ENCODE measurements at places on chromosomes 5 and 9. TPM values are rescaled to one million over a fixed set of nuclear protein-coding genes. Genes with fewer than 3 reads are reported as not detected.

- H3K27me3 ChIP-seq: no peaks in the 10 kb centered on the region
- no peak overlapping the region for H3K4me3 ChIP-seq
- no peaks in the 10 kb centered on the region for H3K4me1 ChIP-seq
- no peaks in the 10 kb centered on the region for H3K36me3 ChIP-seq
- DNase-seq: no peak
These were observed 57.1 kb upstream of the FUBP3 start for GRCh38 chr9:130522233-130522808.

DNA sequence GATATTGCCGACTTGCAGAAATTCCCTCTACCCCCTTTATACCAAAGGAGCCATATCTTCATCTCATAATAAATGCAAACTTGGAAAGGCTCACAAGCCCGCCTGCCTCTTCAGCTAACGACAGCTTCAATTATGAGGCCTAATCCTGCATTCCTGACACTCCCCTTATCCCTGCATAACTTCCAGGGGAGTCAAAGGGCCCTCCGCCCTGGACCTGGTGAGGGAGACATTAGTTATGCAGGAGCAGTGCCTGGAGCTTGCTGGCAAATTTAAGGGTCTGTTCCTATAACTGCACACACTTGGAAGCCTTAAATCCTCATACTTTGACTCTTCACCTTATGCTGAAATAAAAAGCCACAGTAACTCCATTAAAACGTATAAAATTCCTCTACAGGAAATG, 617.9 kb downstream of the BNC2 start:
- no peaks in the 10 kb centered on the region for H3K27me3 ChIP-seq
- no peak for DNase-seq
- no peak overlapping the region for H3K4me3 ChIP-seq
- H3K4me1 ChIP-seq: no peaks in the 10 kb centered on the region
- H3K27ac ChIP-seq: no peak overlapping the region

GRCh38 chr5:20445326-20445860, 457.4 kb upstream of the CDH18 start:
- H3K27ac ChIP-seq: no peak overlapping the region
- no peak overlapping the region for H3K4me3 ChIP-seq
- H3K4me1 ChIP-seq: no peaks in the 10 kb centered on the region
- H3K36me3 ChIP-seq: no peaks in the 10 kb centered on the region

DNA sequence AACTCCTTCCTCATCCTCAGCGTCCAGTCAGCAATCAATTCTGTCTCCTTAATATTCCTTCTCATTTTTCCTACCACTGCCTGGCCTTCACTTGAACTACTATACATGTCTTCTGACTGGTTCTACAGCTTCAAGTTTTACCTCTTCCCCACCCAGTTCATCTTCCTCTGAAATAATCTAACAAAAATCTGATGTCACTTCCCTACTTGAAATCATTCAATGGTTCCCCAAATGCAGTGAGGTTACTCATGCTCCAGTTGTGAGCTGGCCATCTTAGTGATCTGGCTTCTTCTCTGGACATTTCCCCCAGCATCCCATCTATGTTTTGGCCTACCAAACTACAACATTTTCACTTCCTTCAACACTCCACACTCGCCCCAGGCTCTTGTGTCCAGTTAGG, 14.9 kb upstream of the TMEM267 start:
- no peak for DNase-seq
- no peaks in the 10 kb centered on the region for H3K4me1 ChIP-seq
- no peak overlapping the region for H3K27ac ChIP-seq
- no peaks in the 10 kb centered on the region for H3K27me3 ChIP-seq

GRCh38 chr5:165196961-165197360, 1691.5 kb downstream of the MAT2B start:
- H3K27ac ChIP-seq: no peak overlapping the region
- no peak overlapping the region for H3K4me3 ChIP-seq
- H3K36me3 ChIP-seq: no peaks in the 10 kb centered on the region

Gene ABO
- not detected for total RNA-seq

Gene NKD2
- 0.20 TPM for total RNA-seq

Gene TRIM7
- total RNA-seq: 2.3 TPM
